ENCODE measurements at places on chromosomes 5 and 9. TPM values are rescaled to one million over a fixed set of nuclear protein-coding genes. Genes with fewer than 3 reads are reported as not detected.

DNA sequence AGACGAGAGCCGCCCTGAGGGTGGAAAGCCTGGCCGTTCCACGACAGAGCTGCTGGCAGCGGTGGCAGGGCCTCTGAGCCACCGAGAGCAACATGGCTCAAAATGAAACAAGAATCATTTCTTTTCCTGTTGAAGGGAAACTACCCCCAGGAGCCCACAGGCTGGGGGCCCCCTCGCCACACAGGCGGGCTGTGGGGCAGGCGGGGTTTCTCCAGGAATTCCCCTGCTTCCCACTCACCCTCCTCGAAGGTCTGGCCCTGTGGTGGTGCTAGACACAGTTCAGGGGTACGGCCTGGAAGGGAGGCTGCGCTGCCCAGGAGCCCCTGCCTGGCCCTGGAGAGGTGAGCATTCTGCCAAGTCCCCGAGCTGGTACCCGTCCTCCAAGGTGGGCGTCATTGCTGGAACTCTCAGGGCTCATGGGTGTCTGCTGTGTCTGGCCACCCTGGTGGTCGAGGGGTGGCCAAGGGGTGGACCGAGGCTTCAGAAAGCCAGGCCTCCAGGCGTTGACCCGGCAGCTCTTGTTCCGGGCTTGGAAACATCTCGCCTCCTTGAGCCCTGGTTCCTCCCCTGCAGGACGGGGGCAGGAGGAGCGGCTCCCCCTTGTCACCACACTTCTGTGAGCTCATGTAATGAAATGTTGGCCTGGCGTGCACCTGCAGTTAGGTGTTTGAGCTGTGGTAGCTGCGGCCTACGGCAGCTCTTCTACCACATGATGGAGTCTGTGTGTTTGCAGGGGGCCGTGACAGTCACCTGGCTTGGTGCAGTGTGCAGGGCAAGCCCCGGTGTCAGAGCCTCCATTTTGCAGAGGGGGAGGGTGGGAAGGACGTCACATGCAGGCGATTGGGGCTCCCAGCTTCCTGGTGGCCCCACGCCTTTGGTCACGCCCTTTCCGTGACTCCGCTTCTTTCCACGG, 65.3 kb downstream of the RXRA start:
- ATAC-seq, result peak; percentile 9

DNA sequence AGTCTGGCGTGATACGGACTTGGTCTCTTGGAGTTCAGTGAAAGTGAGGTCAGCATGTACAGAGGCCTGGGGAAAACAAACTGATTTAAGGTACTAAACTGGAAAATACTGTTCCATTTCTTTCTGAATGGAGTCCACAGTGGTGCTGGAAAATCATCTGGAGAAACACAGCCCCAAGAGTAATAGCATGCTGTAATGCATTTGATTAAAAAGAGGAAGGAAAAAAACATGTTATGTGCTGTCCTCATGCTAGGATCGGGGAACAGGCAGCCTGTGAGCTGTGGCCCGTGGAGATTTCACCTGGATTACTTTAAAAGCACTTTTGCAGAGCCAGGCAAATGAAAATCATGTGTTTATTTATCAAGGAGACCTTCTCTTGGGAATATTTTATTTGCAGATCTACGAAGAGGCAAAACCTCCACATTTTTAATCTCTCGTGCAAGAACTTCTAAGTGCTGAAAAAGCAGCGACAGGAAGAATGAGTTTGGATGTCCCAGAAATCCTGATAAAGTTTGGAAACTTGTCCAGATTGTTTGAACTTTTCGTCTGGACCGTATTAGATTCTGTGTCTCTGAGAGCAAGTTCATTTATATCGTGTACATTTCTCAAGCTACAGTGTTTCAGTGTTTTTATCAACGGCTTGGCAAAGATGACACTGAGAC, 228.8 kb downstream of the GAS1 start:
- no peak for ATAC-seq

- ATAC-seq, result peak; percentile 49
Observed at GRCh38 chr9:132268725-132269352, 85.9 kb downstream of the SETX start.

DNA sequence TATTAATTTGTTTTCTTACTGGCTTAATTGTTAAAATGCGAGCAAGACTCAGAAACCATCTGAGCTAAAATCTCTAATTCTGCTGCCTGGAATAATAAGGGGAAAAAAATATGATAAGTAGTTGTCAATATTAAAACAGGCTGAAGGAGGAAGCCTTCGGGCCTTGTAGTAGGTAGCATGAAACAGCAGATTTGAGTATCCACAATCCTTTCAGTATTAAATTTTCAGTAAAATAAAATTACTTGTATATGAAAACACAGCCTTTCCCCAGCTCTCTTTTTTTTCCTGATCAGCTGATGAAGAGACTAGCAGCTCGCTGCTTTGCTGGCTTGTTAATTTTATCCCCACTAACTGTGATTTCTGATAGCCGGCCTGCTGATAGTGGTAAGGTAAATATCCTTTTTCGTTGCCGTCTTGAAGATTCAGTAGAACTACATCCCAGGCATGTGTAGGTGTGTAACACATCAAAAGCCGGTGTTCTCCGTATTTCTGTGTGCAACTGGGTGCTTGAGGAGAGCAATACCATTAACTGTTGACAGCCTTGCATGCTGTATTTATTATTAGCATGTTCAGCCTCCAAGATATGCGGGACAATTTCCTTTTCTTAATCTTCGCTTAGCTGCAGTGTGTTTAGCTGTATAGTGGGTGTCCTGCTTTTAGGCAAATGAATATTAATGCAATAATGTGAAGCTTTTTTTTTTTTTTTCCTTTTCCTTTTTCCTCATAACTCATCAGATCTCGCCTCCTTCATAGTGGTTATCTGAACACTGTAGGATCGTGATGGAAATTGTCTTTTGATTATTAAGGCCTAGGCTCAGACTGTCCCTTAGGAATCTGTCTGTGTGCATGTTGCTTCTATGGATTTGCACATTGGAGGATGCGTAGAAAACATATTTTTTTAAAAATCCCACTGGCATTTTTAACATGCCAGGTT, 144.6 kb downstream of the SMARCA2 start:
- ATAC-seq, result no peak

DNA sequence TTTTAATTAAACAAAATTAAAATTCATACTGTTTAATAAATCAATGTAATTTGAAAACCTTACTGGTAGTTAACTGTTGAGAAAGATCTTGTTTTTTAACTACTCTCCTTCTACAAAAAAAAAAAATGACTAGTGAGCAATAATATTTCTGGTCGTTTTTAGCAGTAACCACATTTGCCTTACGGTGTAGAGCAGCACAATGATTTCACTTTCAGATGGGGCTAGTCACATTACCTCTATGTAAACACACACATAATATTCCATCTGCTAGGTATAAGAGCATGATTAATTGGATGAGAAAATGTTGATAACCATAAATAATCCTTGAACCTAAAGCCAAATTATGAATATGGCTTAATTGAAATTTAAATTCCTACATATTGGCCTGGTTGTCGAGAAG, 198.1 kb downstream of the CHSY3 start:
- no peak for ATAC-seq

DNA sequence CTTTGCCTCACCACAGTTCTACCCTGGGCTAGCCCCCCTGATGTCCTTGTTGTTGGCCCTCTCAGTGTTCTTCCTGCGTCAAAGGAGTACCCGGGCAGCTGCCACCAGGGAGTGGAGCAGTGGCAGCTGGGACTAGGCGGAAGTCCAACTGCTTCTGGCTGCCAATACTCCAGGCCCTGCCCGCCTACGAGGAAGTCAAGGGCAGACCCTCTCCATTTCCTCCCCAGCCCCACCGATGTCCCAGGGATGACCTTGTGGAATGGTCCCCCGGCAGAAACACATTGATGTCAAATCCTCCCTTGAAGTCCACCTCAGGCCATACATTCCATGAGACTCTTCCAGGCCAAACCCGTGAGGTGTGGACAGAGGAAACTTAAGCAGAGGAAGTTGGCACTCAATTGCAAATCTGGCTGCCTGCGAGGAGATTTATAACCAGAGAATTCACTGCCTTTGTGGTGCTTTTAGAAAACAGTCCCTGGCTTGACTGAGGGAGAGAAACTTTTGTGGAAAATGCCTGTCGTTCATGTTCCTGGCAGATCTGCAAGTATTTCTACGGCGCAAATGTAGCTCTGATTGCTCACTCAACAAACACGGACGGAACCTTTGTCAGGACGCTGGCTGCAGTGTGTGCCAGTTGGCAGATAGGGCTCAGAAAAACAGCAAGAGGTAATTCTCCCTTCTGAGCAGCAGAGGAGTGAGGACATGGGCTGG, 339.7 kb downstream of the RAB3C start:
- peak; percentile 35 for ATAC-seq

- no peak for ATAC-seq
Observed at GRCh38 chr9:100308965-100309564, 43.7 kb downstream of the TEX10 start.

The LHX3 gene
- total RNA-seq, result 0.08 TPM

The HDAC3 gene
- 48.2 TPM for total RNA-seq

The DPM2 gene
- 25.7 TPM for total RNA-seq

The ANKRD31 gene
- 0.32 TPM for total RNA-seq
